Upper lobe of right lung (tissue), 1 donor: ENCODE measurements at places on chromosomes 12 and 14.

DNA sequence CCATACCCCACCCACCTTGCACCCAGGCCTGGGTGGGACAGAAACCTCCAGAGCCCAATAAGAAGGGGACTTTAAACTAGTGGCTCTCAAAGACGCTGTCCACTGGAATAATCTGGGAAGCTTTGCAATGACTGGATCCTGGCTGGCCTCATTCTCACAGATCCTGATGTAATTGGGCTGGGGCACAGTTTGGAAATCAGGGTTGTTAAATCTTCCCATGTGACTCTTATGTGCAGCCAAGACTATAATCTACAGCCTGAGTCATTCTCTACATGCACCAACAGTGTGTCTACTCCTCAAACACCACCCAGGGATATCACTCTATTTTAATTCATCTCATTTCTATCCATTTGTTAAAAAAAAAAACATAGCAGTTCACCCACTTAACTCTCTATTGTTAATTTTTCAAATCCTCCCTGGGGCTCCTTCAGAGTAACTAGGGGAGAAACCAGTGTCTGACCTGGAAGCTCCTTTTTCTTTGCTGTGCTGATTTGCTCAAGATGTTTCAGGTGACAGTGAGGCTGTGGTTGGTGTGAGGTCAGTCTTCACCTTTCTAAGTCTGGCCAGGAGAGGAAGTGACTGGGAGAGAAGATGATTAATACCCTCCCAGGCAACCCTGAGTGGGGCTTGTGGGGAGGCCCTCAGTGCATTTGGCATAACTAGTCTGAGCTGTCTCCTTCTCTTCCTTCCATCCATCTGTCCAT lies 211.6 kb upstream of the SFSWAP start:
- no peak for DNase-seq

GRCh38 chr12:2058837-2059236 lies 6.0 kb downstream of the CACNA1C start:
- DNase-seq, result no peak

- no peak for DNase-seq
Measured at GRCh38 chr12:68489273-68489672, 121.4 kb upstream of the RAP1B start.

DNA sequence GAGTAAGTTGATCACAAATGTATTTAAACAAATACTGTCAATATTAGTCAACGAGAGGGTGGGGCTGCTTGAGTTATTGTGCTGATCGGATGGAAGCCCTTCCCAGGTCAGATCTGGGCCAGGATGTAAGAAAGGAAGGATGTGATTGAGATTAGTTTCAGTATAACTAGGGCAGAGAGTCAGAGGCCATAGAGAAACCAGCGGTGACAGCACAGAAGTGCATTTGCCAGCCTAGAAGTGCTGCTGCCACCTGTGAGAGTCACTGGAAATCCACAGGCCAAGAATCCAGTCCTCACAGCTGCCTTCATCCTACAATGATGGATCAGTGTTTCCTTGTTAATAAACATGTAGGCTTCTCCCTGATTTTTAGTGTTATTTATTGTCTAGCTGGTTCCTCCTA lies 9.8 kb upstream of the FERMT2 start:
- DNase-seq, result no peak

DNA sequence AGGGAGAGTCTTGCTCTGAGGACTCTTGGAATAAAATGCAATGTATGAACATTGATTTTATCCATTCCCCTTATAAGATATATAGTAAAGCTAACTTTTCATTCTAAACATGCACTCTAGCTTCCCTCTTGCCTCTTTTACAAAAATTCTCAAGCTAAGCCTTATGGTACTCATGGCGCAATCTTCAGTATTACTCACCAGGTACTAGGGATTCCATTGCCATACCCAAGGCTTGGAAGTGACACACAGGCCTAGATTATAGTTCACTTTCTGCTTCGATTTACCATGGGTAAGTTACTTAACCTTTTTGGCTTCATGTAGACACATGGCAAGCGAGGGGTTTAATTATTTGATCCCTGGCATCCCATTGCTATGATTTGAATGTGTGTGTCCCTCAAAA lies 331.5 kb downstream of the LRIG3 start:
- DNase-seq, result no peak

GRCh38 chr14:74952180-74952665 lies 3.2 kb downstream of the PGF start:
- DNase-seq, result no peak

GRCh38 chr12:31797230-31797872 lies 68.5 kb upstream of the AMN1 start:
- no peak for DNase-seq

- no peak for DNase-seq
Measured at GRCh38 chr14:36027354-36027753, 149.2 kb downstream of the PTCSC3 start.

GRCh38 chr14:89498878-89499277 lies 81.8 kb upstream of the FOXN3 start:
- no peak for DNase-seq

DNA sequence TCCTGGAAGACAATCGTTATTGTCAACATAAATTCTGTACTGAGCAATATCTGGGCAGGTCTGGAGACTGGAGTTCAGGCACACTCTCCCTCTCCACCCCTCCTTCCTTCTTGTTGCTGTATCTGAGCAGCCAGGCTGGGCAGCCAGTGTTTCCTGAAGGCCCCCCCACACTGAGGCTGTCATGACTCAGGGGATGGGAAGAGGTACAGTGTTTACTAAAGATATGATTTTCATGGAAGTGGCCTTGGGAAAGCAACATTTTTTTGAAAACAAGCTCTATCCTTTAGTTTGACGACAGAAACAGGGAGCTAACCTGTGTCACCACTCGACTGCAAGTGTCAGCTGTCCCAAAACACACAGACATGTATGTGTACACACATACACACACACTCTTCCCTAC lies 1485.4 kb upstream of the TMEM132C start:
- no peak for DNase-seq

- no peak for DNase-seq
Measured at GRCh38 chr14:99560922-99561683, 42.9 kb downstream of the CCDC85C start.

GRCh38 chr12:122102331-122102730 lies 23.8 kb downstream of the MLXIP start:
- no peak for DNase-seq

GRCh38 chr12:57449375-57449774 lies 5.7 kb upstream of the INHBE start:
- DNase-seq, result no peak

GRCh38 chr14:99460793-99461192 lies 19.9 kb downstream of the SETD3 start:
- no peak for DNase-seq

GRCh38 chr12:53381731-53382630 lies 2.0 kb downstream of the SP1 start:
- peak; percentile 65 for DNase-seq

GRCh38 chr12:95205685-95206084 lies 11.6 kb downstream of the FGD6 start:
- no peak for DNase-seq

GRCh38 chr14:77181603-77182437 lies at the start of gene TMEM63C:
Gene TMEM63C, plus strand, starts transcription at chr14:77181798. Its CDS starts 37,016 bp downstream, at chr14:77218814.
- no peak for DNase-seq

DNA sequence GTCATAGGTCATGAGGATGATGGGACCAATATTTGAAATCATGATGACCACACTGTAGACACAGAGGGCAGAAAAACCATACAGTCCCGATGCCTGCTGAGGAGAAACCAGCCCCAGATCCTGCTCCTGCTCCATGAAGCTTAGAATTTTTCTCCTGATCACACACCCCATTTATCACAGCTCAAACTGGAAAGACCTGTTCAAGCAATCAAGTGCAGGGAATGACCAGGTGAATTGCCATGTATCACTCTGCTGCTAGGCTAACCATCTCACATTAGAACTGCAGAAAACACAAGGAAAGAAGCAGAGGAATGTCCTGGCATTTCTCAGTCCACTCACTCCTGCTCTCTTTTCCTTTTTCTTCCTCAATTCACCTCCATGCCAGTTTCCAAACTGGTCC lies 18.1 kb downstream of the MANSC1 start:
- no peak for DNase-seq
